ENCODE measurements at places on chromosomes 11 and 22.

- no peak for DNase-seq
Observed at GRCh38 chr11:76625472-76626186, 44.9 kb downstream of the LRRC32 start.

- DNase-seq, result peak; percentile 46
Observed at GRCh38 chr11:108115500-108116140, 5.7 kb upstream of the ACAT1 start.

- no peak for DNase-seq
Observed at GRCh38 chr11:1520663-1521267, 34.2 kb upstream of the MOB2 start.

- DNase-seq, result peak; percentile 46
Observed at GRCh38 chr11:12876988-12877387, 132.1 kb upstream of the RASSF10 start.

GRCh38 chr11:469684-470560 lies 19.8 kb downstream of the PTDSS2 start:
- DNase-seq, result peak; percentile 73

DNA sequence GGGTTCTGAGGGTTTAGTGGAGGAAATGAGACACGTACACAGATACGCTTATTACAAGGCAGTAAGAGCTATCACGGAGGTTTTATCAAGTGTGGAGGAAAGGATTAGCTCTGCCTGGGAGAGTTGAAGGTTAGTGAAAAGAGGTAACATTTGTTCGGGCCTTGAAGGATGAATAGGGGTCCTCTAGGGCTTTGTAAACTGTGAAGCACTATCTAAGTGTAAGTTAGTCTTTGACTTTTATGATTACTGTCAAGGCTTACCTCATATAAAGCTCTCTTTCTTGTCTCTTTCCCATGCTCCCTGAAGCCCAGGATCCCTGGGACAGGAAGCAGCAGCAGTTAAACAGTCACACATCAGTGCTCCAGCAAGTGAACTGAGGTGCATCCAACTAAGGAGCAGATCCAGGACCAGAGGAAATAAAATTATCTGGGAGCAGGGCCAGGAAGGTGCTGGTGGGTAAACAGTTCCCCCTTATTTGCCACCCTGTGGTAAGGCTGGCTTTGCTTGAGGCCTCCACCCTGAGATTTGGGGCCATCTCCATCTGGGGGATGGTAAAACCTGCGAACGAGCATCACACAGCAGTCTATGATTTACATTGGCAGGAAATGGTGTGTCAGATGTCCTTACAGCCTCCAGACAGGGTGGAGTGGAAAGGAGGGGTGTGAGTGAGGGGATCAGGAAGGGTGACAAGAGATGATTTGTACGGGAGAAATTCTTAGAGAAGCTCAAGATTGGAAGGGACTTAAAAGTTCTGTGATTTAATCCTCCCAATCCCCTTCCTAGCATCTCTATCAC lies 27.2 kb downstream of the GVQW3 start:
- peak; percentile 4 for DNase-seq

- DNase-seq, result no peak
Observed at GRCh38 chr11:83645561-83645960, 359.4 kb upstream of the CCDC90B start.

DNA sequence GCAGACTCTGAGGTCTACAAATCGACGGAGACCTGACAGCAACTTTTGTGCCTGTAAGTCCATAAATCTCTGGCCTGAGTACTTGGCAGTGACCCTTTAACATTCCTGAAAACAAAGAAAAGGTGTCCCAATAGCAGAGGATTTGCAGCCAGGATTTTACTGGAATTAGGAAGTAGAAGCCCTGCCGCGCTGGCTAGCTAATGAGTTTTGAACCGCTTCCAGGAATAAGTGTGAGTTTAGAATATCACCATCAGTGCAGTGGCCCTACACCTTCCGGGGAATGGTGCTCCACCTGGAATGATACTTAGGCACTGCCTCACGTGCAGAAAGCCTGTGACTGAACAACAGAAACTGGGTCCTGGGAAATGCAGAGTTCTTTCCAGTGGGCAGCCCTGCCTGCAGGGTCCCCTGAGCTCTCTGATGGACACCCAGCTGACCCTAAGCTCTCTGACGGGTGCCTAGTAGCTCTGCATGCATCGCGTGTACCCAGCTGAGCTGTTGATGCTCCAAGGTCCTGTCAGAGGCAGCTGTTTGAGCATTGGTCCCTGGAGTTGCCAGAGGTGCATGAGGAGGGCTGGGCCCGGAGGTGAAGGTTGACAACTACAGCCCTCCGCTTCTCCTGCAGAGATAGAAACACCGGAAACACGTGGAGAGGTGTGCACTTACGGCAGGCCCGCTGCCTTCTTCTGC lies 380.9 kb downstream of the TBC1D22A start:
- DNase-seq, result no peak

GRCh38 chr11:56331861-56332491 lies 13.9 kb upstream of the OR8K1 start:
- no peak for DNase-seq

GRCh38 chr11:133660202-133660568 lies 127.9 kb upstream of the OPCML start:
- DNase-seq, result no peak

GRCh38 chr11:496834-497564 lies 10.0 kb downstream of the RNH1 start:
- no peak for DNase-seq

DNA sequence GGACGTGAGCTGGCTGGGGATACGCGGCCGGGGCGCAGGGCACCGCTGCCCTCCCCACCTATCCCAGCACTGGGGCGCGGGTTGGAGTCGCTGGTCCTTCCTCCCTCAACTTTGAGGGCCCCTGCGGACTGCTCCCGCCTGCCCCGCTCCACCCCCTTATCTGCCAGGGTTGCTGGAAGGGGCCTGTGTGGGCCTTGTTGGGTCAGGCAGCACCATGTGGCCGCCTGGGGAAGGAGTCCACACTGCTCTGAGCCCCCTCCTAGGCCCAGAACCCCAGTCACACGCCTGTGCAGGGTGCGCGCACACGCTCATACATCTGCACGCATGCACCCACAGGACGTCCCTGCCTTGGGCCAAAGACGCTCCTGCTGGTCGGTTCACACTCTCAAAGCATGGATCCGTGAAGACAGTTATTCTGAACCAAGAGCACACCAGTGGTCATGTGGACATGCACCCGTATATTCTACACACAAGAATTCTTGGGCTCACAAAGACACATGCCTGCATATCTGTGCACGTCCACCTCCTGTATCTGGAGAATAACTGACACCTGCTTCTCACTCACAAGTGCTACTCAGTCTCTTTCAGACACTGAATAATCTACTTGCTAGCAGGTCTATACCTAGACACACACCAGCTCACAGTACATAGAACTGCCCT lies 710 bp downstream of the TUB start:
- DNase-seq, result no peak

DNA sequence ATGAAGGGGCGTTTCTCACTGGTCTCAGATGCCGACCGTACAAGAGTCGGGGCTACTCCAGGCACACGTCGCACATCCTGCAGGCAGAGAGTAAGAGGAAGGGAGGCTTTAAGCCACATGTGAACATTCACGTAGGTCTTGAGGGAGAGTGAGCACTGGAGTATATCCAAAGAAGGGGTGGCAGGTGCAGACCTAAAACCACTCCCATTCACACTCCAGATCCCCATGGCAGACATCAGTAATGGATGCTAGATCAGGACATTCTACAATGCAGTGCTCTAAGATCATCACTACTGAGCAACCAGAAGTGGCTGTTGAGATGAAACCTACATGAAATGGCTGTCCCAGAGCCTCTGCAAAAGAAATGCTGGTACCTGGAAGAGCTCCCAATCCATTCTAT lies 39.0 kb downstream of the WT1 start:
- no peak for DNase-seq

DNA sequence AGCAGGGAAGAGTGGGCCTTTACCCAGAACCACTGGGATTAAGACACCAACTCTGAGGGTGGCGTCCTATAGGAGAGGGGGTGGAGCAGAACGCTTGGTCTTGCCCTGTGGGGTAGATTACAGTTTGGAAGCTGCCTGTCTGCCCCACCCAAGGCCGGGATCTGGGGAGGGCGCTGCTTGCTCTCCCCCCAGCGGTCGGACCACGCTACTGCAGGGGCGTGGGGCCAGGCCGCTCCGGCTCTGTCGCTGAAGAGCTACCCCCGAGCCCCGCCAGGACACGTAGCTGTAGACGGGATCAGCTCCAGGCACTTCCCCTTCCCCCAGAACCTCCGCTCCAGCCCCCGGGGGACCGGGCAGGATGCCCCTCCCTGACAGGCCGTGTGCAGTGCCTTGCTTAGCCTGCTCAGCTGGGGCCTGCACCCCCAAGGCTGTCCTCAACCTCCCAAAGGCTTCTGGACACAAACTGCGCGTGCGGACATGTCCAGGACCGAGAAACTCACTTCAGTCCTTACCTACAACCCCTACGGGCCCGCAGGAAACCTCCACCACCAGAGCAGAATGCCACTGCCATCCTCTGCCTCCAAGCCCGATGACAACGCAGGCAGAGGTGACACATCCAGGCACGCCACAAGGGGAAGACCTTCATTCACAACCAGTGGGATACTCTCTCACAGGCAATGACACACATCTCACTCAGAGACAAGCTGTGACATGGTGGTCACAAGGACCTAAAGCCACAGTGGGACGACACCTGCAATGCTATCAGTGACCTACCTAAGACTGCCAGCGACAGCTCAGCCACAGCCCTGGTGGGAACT lies 3.6 kb downstream of the AHNAK start:
- DNase-seq, result peak; percentile 71

- no peak for DNase-seq
Observed at GRCh38 chr22:31626427-31627150, 35.4 kb downstream of the PISD start.

All from A172 (cell line).